AG09309 (cell line): ENCODE measurements at places on chromosomes 4 and X.

GRCh38 chrX:65821721-65822496 is 154.5 kb downstream of the MSN start:
- DNase-seq, result no peak

GRCh38 chr4:30461218-30461617 is 259.0 kb upstream of the PCDH7 start:
- DNase-seq, result no peak

DNA sequence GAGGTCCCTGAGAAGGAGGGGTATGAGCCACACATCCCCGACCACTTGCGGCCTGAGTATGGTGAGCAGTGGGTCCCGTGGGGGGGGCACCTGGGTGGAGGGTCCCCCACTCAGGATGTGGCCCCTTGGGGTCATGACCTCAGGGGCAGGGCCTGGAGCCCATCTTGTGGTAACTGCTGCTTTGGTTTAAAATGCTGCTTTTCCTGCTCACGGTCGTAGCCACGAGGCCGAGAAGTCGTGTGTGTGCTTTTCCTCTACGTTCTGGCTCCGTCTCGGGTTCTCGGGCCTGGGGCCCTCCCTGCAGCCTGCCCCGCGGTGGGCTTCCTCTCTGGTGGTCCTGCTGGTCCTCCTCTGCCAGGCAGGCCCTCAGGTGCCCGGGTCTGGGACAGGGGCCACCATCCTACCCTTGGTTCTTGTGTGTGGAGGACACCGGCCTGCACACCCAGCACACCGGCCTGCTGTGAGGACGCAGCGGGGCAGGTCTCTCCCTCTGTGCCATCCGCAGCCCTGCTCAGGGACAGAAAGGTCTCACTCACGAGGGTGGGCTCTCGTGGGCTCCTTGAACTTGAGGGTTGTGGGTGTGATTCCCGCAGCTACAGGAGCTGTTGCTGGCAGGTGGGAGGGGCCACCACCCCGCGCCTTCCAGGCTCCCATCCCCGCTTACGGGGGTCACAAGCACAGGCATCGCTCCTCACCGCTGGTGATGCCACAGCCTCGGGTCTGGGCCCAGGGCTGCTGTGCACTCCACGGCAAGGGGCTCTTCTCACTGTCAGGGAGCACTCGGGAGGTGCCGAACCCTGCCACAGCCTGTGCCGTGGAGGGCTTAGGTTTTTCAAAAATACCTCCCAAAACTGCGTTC is 19.6 kb downstream of the UVSSA start:
- DNase-seq, result no peak

DNA sequence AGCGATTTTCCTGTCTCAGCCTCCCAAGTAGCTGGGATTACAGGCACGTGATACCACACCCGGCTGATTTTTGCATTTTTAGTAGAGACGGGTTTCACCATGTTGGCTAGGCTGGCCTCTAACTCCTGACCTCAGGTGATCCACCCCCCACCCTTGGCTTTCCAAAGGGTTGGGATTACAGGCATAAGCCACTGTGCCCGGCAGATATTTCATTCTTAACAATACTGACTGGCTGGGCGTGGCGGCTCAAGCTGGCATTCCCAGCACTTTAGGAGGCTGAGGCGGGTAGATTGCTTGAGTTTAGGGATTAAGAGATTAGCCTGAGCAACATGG is 1.3 kb downstream of the PQBP1 start:
- no peak for DNase-seq

- no peak for DNase-seq
Observed at GRCh38 chrX:87580862-87581261, 63.3 kb downstream of the KLHL4 start.

DNA sequence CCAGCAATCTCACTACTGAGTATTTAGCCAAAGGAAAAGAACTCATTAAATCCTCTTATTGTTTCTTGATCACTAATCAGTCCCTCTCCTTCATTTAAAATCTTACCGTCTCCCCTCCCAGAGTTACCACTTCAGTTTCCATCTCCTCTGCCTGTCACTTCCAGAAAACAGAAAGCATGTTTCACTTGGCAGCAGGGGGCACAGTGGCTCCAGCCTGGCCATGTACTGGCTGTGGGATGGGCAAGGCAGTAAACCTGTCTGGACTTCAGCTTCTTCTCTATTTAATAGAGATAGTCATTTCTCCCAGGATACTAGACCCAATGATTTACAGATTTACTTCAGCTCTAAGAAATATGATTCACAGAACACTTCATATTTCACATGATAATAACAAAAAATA is 63.2 kb downstream of the CD40LG start:
- DNase-seq, result no peak

GRCh38 chrX:151722241-151722846 is 6.5 kb downstream of the FATE1 start:
- no peak for DNase-seq

GRCh38 chr4:163568843-163569242 is 74.4 kb downstream of the TMA16 start:
- DNase-seq, result no peak

DNA sequence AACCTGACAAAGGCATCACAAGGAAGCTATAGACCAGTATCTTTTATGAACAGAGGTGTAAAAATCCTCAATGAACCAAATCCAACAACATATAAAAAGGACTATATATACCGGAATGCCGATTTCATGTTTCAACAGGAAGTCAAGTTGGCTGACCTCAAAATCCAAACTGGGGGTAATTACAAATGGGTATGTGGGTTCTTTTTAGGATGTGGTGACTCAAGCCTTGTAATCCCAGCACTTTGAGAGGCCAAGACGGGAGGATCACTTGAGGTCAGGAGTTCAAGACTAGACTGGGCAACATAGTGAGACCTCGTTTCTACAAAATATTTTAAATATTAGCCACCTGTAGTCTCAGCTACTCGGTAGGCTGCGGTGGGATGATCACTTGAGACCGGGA is 10.4 kb downstream of the PRSS48 start:
- DNase-seq, result no peak

GRCh38 chr4:1767770-1768366 is 25.2 kb upstream of the FGFR3 start:
- DNase-seq, result no peak

GRCh38 chr4:142977182-142977581 is 131.1 kb upstream of the INPP4B start:
- DNase-seq, result no peak

- peak; percentile 41 for DNase-seq
Observed at GRCh38 chr4:94452476-94453371, 982 bp downstream of the PDLIM5 start.

- DNase-seq, result no peak
Observed at GRCh38 chrX:45329217-45329616, 128.5 kb upstream of the DIPK2B start.

DNA sequence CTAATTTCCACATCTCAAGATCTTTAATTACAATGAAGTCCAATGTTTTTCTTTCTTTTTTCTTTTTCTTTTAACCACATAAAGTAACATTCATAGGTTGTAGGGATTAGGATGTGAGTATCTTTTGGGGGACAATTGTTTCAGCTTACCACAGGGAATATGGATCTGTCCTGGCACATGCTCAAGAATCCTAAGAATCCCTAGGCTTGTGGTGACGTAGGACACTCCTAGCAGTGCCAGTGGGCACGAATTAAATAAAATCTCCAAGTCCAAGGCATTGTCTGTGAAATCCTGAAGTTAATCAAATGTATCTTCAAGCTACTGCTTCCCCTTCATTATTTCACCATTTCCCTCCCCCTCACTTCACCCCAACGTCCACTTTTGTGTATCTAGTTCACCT is 2.6 kb upstream of the LAS1L start:
- no peak for DNase-seq

GRCh38 chr4:77493120-77493752 is 112.4 kb upstream of the CXCL13 start:
- DNase-seq, result no peak

DNA sequence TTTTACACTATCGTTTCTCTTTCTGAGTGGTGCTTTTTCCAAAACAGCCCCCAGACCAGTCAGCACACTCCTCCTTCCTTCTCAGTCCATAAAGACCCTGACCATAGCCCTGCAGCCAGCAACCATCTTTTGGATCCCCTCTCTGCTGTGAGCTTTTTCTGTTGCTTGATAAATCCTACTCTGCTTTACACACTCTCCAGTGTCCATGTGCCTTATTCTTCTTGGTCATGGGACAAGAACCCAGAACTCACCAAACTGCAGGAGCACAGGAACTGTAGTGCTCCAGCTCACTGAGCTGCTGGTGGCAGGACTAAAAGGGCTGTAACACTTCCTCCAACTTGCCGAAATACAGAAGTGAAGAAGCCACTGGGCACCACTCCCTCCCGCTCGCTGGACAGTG is 32.5 kb downstream of the COX18 start:
- DNase-seq, result no peak

- DNase-seq, result no peak
Observed at GRCh38 chr4:125432078-125432477, 117.3 kb downstream of the FAT4 start.

DNA sequence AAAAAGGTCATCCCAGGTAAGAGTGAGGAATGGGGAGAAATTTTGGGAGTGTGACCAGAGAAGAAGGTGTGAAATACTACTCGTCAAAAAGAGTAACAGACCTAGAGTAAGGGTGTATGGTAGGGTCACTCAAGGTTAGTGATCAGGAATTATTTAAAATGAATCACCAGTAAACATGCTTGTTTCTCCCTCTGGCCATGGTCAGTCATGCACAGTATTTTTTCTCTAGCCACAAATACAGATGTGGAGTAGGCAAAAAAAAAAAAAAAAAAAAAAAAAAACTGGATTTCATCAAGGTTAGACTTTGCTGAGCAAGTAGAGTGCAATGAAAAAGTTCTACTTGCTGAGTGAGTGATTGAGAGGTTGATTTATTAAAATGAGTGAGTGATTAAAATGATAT is 34.2 kb upstream of the SLIT2 start:
- DNase-seq, result no peak
